ENCODE measurements at places on chromosomes 5 and 9. TPM values are rescaled to one million over a fixed set of nuclear protein-coding genes. Genes with fewer than 3 reads are reported as not detected.

GRCh38 chr5:65468633-65469032 is 13.1 kb downstream of the ADAMTS6 start:
- no peak for DNase-seq

DNA sequence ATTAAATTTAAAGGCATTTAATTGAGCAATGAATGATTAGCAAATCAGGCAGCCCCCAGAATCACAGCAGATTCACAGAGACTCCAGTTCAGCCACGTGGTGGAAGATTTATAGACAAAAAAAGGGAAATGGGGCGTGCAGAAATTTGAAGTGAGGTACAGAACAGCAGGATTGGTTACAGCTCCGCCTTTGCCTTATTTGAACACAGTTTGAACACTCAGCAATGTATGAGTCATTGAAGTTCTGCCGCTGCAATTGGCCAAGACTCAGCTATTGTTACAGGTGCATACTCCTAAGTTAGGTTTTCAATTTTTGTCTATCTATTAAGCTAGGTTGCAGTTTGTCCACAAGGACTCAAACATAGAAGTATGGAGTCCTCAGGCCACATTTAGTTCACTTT is 157.7 kb upstream of the SLC12A2 start:
- DNase-seq, result no peak

GRCh38 chr9:68978501-68978900 is 35.4 kb downstream of the PRKACG start:
- no peak for DNase-seq

- peak; percentile 65 for DNase-seq
Measured at GRCh38 chr5:136174021-136174659, 18.8 kb downstream of the SMIM32 start.

GRCh38 chr5:53937467-53937866 is 372.9 kb downstream of the ARL15 start:
- DNase-seq, result no peak

- DNase-seq, result no peak
Measured at GRCh38 chr9:81969971-81970370, 18.6 kb upstream of the SPATA31D1 start.

DNA sequence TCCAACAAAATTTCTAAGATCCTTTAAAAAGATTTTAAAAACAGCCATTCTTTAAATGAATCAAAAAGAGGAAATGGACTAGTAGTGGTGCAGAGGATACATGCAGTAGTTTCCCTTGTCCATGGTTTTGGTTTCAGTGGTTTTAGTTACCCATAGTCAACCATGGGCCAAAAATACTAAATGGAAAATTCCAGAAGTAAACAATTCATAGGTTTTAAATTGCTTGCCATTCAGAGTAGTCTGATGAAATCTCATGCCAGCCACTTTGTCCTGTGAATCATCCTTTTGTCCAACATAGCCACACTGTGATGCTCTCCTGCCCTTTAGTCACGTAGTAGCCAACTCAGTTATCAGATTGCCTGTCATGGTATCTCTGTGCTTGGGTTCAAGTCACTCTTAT is 286.1 kb downstream of the ANXA1 start:
- DNase-seq, result no peak

DNA sequence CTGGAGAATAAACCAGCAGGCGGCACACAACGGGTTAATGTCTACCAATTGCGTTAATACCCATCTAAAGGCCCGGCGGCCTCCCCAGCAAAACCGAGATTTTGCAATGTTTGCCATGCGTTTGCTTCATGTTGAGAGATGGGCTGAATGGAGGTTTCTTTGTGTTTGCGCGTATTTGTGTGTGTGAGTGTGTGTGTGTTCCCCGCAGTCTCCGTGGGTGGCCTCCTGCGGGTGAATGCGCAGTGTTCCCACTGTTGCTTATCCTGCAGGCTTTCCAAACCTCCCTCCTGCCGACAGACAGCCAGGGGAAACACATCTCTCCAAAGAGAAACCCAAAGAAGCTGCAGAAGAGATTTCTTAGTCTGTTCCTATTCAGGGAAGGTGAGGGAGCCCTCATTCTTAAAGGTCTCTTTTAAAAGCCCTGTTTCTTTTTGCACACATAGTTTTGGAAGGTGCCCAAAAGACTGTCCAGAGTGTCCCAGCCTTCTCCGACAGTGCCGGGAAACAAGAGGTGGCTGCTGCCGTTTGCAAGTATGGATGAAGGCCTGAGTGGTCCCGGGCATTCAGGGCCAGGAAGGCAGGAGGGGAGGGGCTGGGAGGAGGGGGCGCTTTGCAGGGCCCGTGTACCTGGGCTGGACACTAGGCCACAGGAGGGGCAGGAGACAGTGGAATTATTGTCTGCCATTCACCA is 103.8 kb upstream of the ERCC6L2 start:
- DNase-seq, result no peak

GRCh38 chr9:124309667-124310084 is 51.9 kb downstream of the NEK6 start:
- DNase-seq, result no peak

- DNase-seq, result peak; percentile 16
Measured at GRCh38 chr9:91625331-91625730, 201.7 kb upstream of the NFIL3 start.

GRCh38 chr5:77842243-77842642 is 66.1 kb upstream of the TBCA start:
- DNase-seq, result no peak

- no peak for DNase-seq
Measured at GRCh38 chr9:111154081-111154562, 115.9 kb upstream of the LPAR1 start.

- no peak for DNase-seq
Measured at GRCh38 chr5:117551236-117551635, 976.6 kb upstream of the SEMA6A start.

DNA sequence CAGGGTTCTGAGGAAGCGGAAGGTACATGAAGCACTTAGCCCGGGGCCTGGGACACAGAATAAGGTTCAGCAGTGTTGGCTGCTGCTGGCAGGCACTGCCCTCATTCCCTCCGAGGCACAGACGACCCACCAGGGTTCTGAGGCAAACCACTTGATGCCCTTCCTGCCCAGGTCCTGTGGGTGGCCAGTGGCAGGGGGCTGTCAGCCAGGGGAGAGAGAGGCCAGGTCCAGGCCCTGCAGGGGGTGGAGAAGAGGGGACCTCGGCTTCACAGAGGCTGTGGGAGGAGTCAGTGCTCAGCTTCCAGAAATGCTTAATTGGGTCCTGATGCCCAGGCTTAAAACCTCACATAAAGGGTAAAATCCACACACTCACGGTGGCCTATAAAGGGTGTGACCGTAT is 4.4 kb upstream of the ZDHHC12 start:
- no peak for DNase-seq

DNA sequence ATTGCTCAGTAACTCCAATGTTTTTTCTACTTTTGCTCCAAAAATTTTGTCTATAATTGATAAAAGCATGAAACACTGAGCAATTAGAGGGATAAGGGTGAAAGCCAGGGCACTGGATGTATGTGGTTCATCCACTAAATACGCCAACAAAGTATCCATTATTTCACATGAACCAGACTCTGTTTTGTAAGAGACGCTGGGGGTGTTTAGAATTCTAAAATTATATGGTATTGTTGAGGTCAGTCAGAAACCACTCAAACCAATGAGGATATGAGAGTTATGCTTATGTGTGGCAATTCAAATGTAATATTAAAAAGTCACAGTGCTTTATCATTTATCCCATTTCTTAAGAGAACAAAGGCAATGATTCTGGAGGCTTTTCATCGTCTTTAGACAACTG is 220.2 kb downstream of the EFNA5 start:
- DNase-seq, result no peak

DNA sequence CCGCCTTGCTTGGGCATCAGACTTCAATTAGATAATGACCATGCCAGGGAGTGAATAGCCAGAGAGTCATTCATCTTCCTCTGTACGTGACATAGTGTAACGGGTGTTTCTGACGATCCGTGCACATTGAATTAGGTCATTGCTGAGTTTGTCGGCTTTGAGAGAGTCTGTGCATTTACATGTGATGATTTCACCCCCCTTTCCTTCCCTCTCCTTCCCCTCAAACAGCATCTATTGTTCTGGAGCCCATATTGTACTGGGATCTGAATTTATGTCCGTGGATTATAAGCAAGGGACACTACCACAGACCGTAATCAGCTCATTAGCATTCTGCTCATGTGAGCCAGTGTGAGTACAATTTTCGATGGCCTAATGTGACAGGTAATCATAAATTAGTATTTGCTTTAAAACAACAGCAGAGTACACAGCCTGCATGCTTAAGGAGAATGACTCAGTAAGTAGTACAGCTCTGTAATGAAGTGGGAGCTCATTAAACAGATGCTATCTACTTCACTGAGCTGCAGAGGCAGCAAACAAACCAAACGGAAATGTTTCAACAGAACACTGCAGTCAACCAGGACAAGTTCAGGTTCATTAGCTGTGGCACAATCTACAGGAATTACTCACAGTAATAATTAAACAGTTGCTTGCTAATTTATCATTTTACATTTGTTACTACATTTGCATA is 302.1 kb downstream of the CSNK1G3 start:
- no peak for DNase-seq

DNA sequence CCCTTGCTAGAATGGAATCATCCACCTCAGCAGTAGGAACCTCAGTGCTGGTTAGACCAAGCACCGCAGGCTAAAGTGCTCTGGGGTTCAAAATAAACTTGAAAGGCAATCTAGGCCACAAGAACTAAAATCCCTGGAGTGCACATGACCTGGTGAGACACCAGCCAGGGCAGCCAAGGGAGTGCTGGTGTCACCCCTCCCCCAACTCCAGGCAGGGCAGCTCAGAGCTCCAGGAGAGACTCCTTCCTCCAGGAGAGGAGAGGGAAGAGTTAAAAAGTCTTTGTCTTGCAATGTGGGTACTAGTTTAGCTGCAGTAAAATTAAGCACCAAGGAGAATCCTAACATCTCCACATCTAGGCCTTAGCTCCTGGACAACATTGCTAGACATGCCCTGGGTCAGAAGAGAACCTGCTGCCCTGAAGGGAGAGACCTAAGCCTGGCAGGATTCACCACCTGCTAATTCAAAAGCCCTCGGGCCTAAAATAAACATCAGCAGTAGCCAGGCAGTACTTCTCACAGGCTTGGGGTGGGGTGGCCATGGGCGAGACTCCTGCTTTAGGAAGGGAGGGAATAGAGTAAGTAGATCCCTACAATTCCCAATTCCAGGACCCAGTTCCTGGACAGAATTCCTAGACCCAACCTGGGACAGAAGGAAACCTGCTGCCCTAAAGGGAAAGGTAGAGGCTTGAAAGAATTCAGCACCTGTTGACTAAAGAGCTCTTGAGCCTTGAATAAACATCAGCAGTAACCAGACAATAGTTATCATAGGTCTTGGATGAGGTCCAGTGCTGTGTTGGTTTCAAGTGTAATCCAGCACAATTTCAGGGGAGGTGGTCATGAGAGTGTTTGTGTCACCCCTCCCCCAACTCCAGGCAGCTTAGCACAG is 25.8 kb downstream of the UGT3A2 start:
- DNase-seq, result no peak

DNA sequence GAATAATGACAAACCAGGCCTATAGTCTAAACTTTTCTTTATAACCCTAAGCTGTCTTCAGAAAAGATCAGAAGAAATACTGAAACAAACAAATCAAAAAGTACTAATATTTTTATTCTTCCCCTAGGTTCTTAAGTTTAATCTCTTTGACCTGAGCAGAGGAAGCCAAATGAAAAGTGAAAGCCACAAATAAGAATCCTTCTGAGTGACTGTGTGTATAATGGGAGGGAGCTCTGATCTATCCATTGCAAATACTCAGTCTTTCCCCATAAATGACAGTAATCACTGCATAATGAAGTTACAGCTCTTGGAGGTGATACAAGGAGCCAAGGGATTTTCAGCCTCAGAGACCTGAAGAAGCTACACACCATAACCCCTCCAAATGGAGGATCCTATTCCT is 126.9 kb upstream of the ATP10B start:
- DNase-seq, result no peak

- no peak for DNase-seq
Measured at GRCh38 chr9:136508729-136509500, 26.1 kb upstream of the SEC16A start.

DNA sequence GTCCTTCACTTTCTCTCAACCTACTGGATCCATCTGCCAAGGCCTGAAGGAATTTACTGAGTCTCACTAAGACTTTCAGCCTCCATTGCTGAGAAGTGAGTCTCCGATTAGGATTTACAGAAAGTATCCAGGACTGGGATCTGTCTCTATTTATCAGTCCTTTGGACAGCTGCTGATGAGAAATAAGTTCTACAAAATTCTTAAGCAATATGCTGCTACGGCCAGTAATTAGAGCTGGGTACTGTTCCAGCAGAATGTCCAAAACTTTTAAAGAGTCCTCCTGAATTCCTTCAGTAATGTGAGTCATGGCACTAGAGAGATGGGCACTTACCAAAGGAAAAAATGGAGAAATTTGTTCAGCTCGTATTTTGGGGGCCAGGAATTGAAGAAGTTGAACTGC is 5.9 kb downstream of the TEX10 start:
- DNase-seq, result no peak

DNA sequence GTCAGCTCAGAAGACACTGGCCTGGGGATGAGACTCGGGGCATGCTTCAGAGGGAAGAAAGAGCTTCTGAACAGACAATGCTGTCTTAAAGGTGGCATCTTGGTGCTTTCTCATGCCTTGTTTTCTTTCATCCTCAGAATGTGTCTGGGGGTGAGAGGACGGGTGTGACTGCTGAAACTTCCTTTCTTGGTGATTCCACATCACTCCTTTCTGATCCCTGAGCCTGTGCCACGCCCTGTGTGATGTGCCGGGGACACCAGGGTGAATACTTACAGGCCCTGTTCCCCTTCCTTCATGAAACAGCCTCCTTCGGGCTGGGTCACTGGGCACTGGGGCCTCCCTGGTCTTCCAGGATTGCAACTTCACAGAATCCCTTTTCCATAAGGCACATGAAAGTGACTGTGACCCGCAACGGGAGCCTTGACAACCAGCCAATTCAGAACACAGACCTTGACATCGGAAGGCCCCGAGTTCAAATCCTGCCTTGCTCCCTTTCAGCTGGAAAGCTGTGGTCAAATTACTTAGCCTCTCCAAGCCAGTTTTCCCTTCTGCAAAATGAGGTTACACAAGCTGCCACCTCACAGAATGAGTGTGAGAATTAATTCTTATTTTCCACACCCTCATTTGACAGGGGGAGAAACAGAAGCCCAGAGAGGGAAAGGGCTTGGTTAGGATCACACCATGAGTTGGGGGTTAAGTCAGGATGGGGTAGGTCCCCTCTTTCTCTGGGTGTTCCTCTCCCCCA is 44.1 kb upstream of the IL17B start:
- no peak for DNase-seq

DNA sequence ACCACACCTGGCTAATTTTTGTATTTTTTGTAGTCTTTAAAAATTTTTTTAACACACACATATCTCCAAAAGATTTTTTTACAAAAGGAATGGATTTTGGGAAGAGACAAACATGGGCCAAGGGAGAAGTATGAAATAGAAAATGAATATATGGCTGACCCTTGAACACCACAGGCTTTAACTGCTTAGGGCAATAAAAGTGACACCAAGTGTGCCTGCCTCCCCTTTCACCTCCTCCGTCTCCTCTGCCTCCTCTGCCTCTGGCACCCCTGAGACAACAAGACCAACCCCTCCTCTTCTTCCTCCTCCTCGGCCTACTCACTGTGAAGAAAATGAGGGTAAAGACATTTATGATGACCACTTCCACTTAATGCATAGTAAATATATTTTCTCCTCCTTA is 483.9 kb downstream of the KDM4C start:
- no peak for DNase-seq

ZNF658 gene
- polyA plus RNA-seq, result 6.3 TPM

SEMA4D gene
- 20.0 TPM for polyA plus RNA-seq

KCNMB1 gene
- polyA plus RNA-seq, result 0.50 TPM

TAF11L6 gene
- polyA plus RNA-seq, result not detected
